Stimulated activated CD4-positive, alpha-beta T cell treated with anti-CD3 and anti-CD28 coated beads, Interleukin-1b, Interleukin-23, amount 100 ng/mL, for 48 hours (primary cell): ENCODE measurements at places on chromosomes 2 and 18.

GRCh38 chr2:115779085-115779632, 1336.7 kb downstream of the DPP10 start:
- DNase-seq: no peak

DNA sequence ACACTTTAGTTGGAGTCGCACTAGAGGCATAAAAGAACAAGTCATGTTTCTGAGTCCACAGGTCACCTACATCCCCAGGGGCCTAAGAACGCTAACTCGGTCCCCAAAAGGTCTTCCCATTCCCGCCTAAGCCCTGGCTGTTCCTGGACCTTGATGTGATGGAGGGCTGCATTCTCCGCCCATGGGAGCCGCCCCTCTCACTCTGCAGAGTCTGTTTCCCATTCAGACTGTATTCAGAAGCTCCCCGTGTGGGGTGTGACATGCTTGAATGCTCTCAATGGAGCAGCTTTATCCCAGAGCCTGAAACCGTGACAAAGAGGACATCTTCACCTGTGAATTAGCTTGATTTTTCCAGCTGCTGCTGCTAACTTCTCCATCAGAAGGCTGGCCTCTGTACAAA, 319.0 kb upstream of the KLHL29 start:
- no peak for DNase-seq

DNA sequence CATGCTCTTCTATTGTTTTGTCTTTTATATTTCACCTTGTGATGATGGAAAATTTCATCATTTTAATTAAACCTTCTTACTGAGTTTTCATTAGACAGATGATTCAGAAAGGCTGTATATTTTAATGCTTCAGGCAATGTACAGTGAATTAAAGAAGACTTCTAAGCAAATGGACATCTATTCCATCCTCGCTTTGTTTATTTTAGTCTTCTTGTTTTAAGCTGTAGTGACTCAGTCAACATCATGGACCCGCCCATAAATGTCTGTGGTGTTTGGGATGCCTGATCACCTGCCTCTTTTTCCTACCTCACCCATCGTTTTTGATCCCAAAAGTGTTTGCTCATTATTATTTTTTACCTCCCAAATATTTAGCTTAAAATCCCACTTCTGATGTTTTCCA, 43.1 kb downstream of the KYNU start:
- no peak for DNase-seq

DNA sequence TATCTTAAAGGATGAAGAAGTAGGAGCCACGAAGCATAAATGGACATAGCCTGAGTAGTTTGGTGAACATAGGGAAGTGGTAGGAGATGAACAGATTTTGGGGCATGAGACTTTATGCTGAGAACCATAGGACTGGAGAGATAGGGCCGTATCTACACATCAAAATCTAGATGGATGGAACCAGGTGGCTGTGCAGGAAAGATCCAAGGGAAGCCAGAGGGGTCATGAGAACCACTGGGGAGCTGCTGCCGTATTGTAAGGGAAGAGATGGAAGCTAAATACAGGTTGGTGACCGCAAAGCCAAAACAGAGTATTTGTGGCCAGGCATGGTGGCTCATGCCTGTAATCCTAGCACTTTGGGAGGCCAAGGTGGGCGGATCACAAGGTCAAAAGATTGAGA, 124.3 kb downstream of the TRIB2 start:
- no peak for DNase-seq

DNA sequence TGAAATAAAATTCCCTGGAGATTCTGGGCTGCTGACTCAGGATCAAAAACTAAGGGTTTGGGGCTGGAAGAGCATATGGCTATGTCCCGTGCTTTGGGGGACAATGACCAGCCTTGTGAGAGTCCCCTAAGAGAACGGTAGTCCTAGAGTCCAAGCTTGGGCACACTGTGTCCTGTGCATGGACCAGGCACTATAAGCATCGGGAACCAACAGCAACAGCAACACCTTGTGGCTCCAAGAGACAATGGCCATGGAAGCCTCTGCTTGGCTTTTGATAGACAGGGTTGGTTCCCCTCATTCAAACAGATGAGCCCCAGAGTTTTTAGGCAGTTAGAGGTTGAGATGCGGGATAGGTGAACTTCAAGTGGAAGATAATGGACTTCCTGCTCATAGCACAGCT, 294.4 kb upstream of the CHAC2 start:
- DNase-seq: no peak

GRCh38 chr2:240426845-240427721, 8.4 kb upstream of the GPC1 start:
- peak; percentile 44 for DNase-seq

DNA sequence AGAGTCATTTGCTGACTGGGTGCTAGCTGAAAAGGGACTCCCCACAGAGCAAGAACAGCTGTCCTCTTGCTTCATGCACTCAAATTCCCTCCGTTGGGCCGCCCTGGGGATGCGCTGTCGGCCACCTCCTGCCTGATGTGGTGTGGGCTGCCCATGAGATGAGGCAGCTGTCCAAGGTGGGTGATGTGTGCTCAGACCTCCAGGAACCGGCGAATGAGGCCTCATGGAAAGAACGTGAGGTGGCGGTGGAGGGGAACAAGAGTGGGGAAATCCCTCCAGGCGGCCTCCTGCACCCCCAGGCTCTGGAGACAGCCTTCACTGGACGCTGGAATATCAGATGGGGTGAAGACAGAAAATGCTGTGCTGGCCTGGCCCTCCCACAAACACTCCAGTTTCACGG, 79.8 kb downstream of the LONRF2 start:
- no peak for DNase-seq

GRCh38 chr18:40197711-40198110, 1757.3 kb upstream of the PIK3C3 start:
- DNase-seq: no peak

GRCh38 chr18:47997338-47997780, 66.9 kb upstream of the SMAD2 start:
- peak; percentile 46 for DNase-seq

DNA sequence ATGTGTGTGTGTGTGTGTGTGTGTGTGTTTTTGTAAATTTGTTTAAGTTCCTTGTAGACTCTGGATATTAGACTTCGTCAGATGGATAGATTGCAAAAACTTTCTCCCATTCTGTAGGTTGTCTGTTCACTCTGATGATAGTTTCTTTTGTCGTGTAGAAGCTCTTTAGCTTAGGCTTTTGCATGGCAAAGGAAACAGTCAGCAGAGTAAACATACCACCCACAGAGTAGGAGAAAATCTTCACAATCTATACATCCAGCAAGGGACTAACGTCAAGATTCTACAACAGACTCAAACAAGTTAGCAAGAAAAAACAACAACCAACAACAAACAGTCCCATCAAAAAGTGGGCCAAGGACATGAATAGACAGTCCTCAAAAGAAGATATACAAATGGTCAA, 336.7 kb upstream of the ATP5MC3 start:
- DNase-seq: no peak

DNA sequence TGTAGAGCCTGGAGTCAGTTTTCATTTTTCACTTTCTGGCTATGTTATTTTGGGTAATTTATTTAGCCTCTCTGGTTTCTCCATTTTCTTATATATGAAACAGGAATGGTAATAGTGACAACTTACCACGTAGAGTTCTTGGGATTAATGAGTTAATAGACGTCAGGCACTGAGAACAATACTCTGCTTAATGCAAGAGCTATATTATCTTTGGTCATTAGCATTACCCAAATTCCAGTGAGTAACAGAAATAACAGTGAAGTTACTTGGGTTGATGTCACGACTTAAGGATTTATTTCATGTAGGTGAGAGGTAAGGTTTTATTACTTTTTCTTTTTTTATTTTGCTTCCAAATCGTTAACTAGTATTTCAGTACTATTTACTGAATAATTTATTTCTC, 601.0 kb upstream of the GCFC2 start:
- DNase-seq: no peak

GRCh38 chr18:1014951-1015624, 110.4 kb downstream of the ADCYAP1 start:
- no peak for DNase-seq

- DNase-seq: no peak
Measured at GRCh38 chr2:62207491-62207890, 11.6 kb downstream of the B3GNT2 start.

- no peak for DNase-seq
Measured at GRCh38 chr2:95350774-95351597, 51.5 kb upstream of the FAHD2A start.

- DNase-seq: no peak
Measured at GRCh38 chr2:65731476-65731875, 299.1 kb upstream of the SPRED2 start.

- DNase-seq: no peak
Measured at GRCh38 chr2:229575569-229576315, 138.6 kb downstream of the DNER start.

DNA sequence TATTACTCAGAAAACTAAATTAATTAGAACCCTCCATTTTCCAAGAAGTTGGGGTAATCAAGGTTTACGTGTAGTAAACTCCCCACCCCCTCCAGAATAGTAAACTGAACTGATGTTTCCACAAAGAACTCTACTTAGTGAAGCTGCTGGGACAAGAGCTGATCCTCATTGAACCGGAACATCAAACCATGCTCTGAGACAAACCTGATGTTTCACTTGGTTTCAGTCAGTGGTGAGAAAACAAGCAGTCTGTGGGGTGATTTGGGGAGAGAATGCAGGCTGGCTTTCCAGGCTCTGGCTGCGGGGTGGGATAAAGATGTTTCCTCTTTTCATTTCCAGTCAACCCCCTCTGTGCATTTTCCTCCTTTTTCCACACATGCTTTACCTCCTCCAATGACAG, 38.2 kb downstream of the CELF4 start:
- DNase-seq: no peak

GRCh38 chr2:45904267-45904945, 252.9 kb downstream of the PRKCE start:
- DNase-seq: peak; percentile 29

- DNase-seq: no peak
Measured at GRCh38 chr18:61530681-61531080, 197.5 kb downstream of the CDH20 start.

- DNase-seq: no peak
Measured at GRCh38 chr18:9174302-9174701, 37.7 kb downstream of the ANKRD12 start.

DNA sequence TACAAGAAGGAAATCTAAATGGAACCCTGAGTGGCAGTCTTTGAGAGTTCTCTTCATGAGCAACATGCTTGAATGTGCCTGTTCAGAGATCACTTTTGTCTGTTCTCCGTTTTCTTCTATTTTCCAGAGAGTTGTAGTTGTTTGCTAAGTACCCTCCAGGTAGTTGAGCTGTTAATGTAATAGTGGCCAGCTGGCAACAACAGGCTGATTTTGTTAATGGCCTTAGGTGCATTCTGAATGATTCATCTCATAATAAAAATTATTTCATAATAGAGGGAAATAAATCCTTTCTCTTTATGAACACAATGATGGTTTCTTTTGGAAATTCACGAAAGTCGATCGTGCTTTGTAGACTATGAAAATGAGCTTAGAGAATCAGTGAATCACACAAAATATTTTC, 136.8 kb downstream of the LRP1B start:
- no peak for DNase-seq

GRCh38 chr18:37355772-37356171, 209.8 kb downstream of the CELF4 start:
- no peak for DNase-seq

- DNase-seq: no peak
Measured at GRCh38 chr2:113174376-113174750, 592 bp downstream of the PSD4 start.

DNA sequence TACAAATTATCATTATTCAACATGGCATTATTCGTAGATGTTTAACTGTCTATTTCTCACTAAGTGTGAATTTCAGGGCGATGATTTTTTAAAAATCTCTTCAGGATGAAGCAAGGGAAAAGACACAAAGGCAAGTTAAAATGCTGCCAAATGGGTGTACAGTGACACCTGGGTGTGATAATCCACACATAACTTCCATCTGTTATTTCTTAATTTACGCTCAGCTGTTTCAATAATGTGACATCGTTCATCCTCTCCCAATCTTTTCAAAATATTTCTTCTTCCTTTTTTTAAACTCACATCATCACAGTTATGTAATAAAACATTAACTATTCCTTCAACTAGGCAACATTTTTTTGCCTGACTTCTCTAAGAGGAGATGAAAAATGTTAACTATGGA, 10.6 kb downstream of the PDE1A start:
- DNase-seq: no peak

DNA sequence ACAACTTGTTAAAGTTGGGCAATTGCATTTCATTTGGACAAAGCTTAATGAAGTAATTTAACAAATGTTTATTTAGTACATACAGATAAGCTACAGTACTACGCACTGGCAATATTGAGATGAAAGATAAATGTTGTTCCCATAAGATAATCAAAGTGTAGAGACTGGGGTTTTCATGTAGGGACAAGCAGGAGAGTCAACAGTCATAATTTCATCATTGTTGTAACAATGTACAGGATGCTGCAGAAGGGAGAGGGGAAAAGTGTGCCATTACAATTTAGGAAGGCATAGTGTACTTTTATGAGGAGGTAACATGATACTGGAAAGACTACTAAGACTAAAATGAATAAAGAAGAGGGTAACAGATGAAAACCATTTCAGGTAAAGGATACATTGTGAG, 441.6 kb downstream of the ERBB4 start:
- DNase-seq: no peak

DNA sequence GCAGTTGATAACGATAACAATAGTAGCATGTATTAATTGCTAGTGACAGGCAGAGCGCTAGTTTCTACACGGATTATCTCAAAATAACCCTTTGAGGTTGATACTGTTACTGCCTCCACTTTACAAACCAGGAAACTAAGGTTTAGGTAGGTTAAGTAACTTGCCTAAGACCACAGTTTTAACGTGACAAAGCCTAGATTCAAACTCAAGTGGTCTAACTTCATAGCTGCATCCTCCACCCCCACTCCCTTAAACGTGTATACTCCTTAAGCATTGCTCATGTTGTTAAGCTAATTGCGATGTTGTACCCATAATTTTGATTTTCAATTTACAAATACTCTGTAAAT, 1.2 kb downstream of the ME2 start:
- DNase-seq: no peak

- no peak for DNase-seq
Measured at GRCh38 chr2:74865770-74866674, 32.1 kb downstream of the HK2 start.
